ENCODE measurements at places on chromosomes 4 and X. TPM values are rescaled to one million over a fixed set of nuclear protein-coding genes. Genes with fewer than 3 reads are reported as not detected.

DNA sequence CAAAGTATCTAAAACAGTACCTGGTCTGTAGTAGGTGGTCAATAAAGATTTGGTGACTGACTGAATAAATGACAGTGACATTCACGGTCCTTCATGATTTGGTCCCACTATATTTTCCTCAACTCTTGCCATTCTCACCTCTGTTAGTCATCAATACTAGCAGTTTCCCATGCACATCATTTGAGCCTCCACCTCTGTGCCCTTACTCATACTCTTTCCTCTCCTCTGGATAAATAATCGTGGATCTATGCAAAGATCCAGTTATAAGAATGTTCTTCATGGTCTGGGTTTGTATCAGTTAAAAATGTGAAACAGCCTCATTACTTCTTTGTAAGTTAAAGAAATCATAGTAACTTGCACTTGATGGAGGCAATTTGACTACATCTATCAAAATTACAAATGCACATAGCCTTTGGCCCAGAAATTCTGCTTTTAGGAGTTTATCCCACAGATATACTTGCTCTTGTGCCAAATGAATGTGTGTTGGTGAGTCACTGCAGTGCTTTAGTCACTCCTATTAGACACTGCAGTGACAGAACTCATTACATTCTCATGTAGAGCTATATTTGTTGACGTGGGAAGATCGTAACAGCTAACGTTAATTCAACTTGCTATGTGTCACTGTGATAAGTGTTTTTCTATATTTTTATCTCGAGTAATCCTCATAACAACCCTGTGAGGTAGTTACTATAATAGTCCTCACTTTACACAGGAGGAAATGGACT lies 121.9 kb upstream of the SMIM10 start:
- ATAC-seq: peak; percentile 52

Gene ARHGAP36
- total RNA-seq: not detected

DNA sequence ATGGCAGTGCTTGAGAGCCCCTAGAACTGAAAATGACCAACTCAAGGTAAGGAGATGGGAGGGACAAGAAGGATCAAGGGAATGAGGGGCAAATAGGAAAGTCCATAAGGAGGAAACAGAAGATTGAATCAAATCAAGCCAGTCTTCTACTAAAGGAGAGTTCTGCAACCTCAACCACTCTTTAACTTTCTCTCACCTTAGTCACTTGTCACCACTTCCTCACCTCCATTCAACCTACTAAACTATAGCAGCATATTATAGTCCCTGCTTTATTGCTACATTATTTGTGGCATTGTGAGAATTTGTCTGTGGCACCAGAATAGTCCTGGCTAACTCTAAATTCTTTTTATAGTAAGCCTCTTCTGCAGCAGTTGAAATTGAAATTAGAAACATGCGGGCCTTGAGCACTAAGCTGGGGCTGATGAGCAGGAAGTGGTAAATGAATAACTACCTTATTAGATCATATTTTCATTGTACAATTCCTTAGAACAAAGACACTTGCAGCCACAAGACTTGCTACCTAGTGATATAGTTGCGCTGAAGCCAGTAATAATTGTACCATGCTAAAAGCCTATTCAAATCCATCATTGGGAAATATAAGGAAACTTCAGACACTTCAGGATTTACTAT lies 336.9 kb downstream of the ZNF674 start:
- ATAC-seq: peak; percentile 71

GRCh38 chr4:90994851-90995574 lies 867.8 kb downstream of the CCSER1 start:
- ATAC-seq: no peak

Measured in esophagus mucosa (tissue), 1 donor.